ENCODE measurements at places on chromosomes 5 and 9. TPM values are rescaled to one million over a fixed set of nuclear protein-coding genes. Genes with fewer than 3 reads are reported as not detected.

ARSB gene
- total RNA-seq = 34.9 TPM

F12 gene
- total RNA-seq = 1.0 TPM

UQCRQ gene
- total RNA-seq = 387 TPM

MAST4 gene
- total RNA-seq = 12.9 TPM

SPATA31D4 gene
- not detected for total RNA-seq

BARX1 gene
- 2.2 TPM for total RNA-seq

SH3PXD2B gene
- total RNA-seq = 114 TPM

TLE1 gene
- 60.6 TPM for total RNA-seq
